Head of caudate nucleus (tissue), 42 donors: ENCODE measurements at places on chromosomes 6 and 20.

GRCh38 chr20:34996243-34997028 lies 40.8 kb downstream of the MYH7B start:
- no peak for DNase-seq

DNA sequence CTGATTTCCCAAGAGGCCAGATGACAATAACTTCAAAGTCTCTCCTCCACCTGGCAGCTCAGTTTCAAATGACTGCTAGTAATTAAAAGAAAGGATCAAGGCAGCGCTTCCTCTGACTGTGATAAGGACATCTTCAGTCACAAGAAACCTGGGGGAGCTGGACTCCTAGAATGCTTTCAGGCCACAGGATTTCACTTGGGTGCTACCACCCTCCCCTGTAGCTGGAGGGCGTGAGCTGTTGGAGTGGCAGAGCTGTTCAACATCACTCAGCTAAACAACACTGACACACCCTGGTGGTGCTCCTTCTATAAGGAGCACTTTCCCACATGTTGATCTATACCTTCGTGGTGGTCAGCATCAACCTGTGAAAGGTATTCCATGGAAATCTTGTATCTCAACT lies 2.2 kb upstream of the CNR1 start:
- no peak for DNase-seq

DNA sequence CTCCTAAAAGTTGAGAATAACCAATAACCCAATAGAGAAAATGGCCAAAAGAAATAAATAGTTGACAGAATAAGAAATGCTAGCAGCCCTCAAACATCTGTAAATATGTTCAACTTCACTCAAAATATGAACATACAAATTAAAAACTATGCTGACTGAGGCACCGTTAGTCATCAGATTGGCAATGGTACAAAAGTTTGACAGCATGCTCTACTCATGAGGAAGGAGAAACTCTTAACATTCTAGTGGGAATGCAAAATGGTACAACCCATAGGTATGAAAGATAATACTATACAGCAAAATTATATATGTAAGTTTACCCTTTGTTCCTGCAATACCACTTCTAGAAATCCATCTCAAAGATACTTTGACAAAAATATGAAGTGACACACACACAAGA lies 1.6 kb upstream of the ZSCAN12 start:
- DNase-seq, result no peak

DNA sequence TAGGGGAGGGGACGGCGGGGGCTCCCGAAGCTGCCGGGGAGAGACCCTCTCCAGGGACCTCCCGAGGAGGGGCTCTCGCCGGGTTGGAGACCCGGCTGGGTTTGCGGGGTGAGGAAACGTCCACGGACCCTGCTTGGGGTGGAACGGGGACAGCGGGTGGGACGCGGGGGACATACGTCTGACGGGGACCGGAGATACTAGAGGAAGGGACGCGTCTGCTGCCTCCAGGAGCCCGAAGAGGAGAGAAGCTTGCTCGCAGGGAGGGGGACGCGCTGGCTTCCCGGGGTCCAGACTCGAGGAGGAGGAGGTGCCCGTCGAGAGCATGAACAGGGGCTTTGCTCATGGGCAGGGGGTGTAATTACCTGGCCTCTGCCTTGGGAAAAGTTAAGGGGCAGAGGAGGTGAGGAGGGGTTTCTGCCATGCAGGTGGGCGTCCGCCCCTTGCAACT lies 593 bp downstream of the DNMT3B start:
- DNase-seq, result no peak

- no peak for DNase-seq
Observed at GRCh38 chr20:3172126-3172932, 1.0 kb downstream of the LZTS3 start.

GRCh38 chr20:57034001-57034400 lies 232.4 kb downstream of the BMP7 start:
- no peak for DNase-seq

GRCh38 chr6:40437631-40438030 lies 149.5 kb downstream of the LRFN2 start:
- DNase-seq, result no peak

- DNase-seq, result no peak
Observed at GRCh38 chr6:71236926-71237434, 51.6 kb upstream of the OGFRL1 start.

GRCh38 chr6:118122801-118123200 lies 215.7 kb downstream of the SLC35F1 start:
- no peak for DNase-seq

DNA sequence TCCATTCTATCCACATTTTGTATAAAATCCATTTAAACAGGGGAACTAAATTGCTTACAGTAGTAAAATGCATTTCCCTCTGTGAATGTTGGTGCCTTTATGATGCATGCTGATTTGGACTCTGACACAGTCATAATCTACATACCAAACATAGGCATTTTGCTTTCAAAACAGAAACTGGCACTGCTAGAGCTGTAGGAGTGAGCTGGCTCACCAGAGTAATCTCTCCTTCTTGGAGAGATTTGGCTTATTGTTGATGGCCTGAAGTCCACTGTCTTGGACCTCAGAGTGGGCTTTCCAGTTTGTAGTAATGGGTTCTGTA lies 363.2 kb upstream of the FLRT3 start:
- DNase-seq, result no peak

DNA sequence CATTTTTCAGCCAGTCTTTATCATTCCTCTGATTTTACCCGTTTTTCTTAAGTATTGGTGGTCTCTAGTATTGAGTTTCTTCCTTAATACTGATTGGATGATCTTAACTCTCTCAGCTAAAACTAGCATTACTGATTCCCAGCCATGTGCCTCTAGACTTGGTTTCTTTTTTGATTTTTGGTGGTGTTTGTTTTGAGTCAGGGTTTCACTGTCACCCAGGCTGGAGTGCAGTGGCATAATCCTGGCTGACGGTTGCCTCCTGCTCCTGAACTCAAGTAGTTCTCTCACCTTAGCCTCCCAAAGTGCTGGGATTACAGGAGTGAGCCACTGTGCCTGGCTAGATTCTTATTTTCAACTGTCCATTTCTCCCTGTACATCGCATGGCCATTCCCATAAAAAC lies 24.9 kb downstream of the DPPA5 start:
- no peak for DNase-seq
